NCI-H1105 (cell line): ENCODE measurements at places on chromosomes 2 and 18.

GRCh38 chr2:72971036-72971435, 53.7 kb downstream of the EMX1 start:
- DNase-seq = no peak

GRCh38 chr2:171512683-171513195, 9.5 kb upstream of the CYBRD1 start:
- no peak for DNase-seq

- DNase-seq = no peak
These were observed 61.8 kb upstream of the CDC42EP3 start for GRCh38 chr2:37733251-37733650.

DNA sequence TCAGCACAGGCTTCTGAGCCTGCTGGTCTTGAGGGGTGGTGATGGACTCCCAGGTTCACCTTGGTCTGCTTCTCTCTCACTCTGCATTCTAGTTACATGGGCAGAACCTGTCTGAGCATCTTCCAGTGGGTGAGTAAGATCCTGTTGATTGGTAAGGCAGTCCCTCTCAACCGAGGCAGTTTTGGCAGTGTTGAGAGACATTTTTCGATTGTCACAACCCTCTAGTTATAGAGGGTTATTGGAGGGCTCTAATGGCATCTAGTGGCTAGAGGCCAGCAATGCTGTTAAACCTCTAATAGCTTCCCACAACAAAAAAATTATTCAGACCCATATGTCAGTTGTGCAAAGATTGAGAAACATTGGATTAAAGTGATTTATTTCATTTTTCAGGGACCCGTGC, 9.3 kb upstream of the MGAT5 start:
- no peak for DNase-seq

- DNase-seq = no peak
These were observed 14.9 kb upstream of the KLF11 start for GRCh38 chr2:10028407-10028987.

DNA sequence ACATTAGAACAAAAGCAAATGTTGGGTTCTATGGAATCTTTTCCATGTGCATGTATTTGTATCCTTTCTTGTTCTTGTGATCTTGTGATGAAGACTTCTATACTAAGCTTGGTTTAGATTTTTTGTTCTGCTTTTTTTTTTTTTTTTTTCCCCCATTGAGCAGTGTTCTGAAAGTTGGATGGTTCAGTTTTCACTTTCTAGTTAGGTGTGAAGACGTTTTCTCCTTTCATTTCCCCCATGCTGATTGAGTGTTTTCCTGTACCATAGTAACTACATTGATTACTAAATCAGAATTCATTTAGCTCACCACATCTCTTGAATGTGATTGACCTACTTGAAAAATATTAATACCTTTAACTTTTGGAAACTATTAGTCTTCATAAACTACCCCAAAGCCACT, 34.1 kb downstream of the NOP58 start:
- no peak for DNase-seq

DNA sequence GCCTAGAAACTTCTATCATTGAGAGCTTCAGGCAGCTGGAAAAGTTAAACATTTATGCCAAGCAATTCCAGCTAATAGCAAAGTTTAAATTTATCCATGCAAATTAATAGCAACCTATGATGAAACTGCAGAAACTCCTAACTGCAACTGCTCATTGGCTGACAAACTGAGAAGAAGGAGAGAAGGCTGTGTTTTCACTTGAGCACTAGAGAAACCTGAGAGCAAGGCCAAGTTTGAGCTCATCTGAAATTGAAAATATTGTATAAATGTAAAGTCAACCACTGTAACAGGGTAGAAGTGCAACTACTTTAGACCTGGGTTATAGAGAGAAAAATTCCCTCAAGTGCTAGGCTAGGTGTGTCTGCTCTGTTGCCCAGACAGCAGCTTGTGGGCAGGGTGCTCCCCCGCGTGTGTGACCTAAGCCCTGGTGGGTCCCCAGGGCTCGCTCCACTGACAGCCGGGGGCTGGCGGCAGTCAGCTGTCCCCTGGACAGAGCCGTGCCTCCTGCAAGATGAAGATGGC, 50.2 kb downstream of the CABYR start:
- no peak for DNase-seq

DNA sequence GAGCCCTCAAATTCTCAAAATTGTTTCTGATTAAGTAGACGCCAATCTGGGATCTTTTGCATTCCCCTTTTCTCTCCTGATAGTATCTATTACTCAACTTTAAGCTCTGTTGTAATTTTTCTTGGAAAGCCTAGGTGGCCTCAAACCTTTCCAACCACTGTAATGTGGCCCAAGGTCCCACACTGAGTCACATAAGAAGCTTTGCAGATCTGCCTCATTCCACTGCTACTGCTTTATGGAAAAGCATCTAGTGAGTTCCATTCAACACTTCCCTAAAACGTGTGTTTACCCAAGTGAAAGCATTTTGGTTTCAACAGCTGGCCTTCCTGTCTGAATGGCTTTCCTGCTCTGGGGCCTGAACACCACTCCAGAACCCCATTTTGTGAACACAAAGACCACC, 493.6 kb upstream of the SPHKAP start:
- no peak for DNase-seq

- no peak for DNase-seq
These were observed 564.9 kb downstream of the CNTNAP5 start for GRCh38 chr2:124589971-124590370.

- DNase-seq = no peak
These were observed 88.7 kb upstream of the ATL2 start for GRCh38 chr2:38465789-38466127.

- no peak for DNase-seq
These were observed 22.6 kb downstream of the ST3GAL5 start for GRCh38 chr2:85866165-85866659.

GRCh38 chr18:62663731-62664336, 51.5 kb upstream of the PHLPP1 start:
- no peak for DNase-seq

DNA sequence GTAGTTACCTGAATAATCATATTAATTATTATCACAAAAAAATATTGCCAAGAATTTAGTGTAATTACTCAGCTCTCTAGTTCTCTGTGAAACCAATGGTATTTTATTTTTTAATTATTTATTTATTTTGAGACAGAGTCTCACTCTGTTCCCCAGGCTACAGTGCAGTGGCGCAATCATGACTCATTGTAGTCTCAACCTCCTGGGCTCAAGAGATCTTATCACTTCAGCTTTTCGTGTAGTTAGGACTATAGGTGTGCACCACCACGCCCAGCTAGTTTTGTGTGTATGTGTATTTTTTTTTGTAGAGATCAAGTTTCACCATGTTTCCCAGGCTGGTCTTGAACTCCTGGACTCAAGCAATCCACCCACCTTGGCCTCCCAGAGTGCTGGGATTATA, 440.4 kb upstream of the CDH20 start:
- DNase-seq = no peak

DNA sequence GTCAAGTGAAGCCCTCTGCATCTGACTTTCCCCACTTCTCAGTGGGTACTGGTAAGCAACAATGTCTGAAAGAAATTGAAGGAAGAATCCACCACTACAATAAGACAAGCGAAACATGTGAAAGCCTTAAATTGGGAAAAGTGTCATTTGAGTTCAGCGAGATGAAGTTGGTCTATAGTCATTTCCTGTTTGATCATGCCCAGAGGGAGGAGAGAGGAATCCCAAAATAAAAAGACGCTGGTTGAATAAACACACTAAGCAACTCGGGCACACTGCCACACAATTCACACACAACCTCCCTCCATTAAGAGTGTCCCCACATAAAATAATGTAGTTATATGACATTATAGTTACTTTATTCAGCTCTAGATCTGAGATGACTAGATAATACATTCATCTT, 166.1 kb downstream of the CBLN2 start:
- no peak for DNase-seq

GRCh38 chr2:226638576-226638975, 161.0 kb downstream of the IRS1 start:
- DNase-seq = no peak

GRCh38 chr2:86518481-86518880, 44.8 kb downstream of the CHMP3 start:
- no peak for DNase-seq

DNA sequence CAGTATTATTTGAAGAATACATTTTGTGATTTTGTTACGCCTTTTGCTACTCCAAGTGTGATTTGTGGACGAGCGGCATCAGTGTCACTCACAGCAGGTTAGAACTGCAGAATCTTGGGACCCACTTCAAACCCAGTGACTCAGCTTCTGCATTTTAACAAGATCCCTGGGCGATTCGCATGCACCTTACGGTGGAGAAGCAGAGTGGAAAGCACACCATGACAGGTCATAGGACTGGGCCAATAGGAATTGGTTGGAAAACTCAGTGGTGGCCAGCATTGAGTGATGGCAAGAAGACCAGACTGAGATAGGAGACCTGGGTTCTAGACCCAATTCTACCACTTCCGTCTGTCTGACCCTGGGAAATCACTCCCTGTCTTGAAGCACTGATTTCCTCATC, 26.3 kb downstream of the CTLA4 start:
- no peak for DNase-seq

DNA sequence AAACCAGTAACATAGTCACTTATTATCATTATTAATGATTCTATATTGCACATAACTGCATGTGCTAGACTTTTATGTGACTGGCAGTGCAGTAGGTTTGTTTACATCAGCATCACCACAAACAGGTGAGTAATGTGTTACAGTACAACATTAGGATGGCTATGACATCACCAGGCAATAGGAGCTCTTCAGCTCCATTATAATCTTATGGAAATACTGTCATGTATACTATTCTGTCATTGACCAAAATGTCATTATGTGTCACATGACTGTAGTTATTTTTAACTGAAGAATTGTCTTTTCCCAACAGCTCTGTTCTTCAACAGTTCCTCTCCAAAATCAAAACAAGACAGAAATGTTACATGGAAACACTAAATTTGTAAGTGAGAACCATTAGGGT, 96.3 kb downstream of the C18orf54 start:
- DNase-seq = no peak

GRCh38 chr2:74878551-74878950, 44.6 kb downstream of the HK2 start:
- no peak for DNase-seq

DNA sequence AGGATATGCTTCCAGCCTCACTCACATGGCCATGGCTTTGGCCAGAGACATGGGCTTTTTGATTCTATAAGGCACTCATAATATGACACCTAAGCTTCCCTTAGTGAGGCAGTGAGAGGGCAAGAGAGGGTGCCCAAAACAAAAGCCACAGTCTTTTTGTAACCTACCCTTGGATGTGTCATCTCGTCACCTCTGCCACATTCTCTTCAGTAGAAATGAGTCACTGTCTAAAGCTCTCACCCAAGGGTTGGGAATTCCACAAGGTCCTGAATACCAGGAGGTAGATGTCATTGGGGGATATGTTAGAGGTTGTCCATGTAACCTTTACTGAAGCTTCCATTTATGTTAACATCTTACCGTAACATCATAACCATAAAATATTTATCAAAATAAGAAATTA, 108.4 kb downstream of the ALMS1 start:
- no peak for DNase-seq

DNA sequence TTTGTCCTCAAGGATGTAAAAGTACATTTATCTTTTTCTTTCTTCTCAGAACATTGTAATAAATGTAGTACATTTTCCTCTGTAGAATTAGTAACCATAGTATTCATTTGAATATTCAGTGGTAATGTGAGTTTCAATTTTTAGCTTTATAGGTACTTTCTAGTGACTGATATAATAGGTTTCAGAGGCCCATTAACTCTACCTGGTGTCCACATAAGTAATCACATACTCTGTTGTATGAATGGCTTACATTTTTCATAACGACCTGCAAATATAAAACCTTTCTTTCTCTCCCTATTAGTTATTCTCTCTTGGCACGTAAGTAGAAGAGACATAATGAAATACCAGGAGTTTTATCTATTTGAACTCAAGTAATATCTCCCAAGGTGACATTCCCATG, 1017.6 kb downstream of the DPP10 start:
- DNase-seq = no peak

- no peak for DNase-seq
These were observed 21.9 kb downstream of the METTL8 start for GRCh38 chr2:171411791-171412483.

- DNase-seq = no peak
These were observed 28.8 kb downstream of the NEMP2 start for GRCh38 chr2:190505696-190506095.

DNA sequence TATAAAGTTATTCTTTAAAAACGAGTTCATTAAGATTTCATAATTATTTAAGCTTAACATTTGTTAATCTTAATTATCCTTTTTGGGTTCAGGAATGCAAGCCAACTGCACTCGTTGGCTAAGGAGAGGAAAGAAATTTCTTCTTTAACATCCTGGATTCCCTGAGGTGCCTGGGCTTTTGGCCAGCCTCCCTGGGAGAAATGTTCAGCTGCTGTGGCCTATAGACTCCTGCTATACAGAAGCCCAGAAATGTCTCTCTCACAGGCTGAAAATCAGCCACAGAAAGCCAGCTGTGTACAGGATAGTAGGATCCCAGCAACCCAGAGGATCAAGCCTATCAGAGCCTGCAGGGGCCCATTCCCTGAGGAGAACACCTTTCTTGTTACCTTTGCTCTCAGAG, 430.3 kb downstream of the XIRP2 start:
- no peak for DNase-seq

GRCh38 chr2:186641807-186642321, 52.0 kb upstream of the FAM171B start:
- peak; percentile 40 for DNase-seq

DNA sequence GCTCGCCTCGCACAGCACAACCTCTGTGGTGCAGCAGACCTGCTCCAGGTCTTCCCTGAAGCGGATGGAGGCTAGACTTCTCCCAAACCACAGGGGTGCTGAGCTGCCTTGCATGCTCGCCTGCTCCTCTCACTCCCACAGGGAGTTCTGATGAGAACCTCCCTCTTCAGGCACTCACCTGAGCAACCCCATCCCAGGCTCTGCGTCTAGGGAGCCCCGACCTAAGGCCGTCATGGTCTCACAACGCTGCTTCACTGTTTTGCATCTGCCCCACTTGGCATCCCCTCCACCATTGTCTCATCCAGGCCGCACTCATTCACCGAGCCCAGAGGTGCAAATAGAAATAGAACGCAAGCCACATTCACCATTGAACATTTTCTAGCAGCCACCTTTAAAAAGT, 24.6 kb upstream of the MC5R start:
- no peak for DNase-seq

- no peak for DNase-seq
These were observed at the start of gene ZEB2 for GRCh38 chr2:144519934-144520731. ZEB2 (minus strand) TSS chr2:144520119; CDS start chr2:144517350, 2,769 bp downstream.

DNA sequence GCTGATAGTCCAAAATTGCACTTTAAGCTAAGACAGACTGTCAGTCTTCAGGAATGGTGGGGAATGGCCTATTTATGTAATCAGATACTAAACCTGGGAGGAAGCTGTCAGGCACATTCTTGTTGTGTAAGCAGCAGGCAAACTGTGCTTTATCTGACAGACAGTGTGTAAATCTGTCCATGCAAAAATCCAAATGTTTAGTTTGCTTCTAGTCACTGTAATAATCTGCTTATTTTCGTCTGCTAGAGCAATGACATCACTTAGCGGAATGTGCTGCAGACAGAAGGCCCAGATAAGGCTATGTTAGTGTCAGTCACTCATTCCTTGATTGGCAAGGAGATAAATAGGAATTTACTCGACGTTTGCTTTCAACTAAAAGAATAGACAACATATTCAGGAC, 263.5 kb downstream of the ZNF407 start:
- DNase-seq = no peak

GRCh38 chr2:192010073-192010472, 163.2 kb upstream of the CAVIN2 start:
- no peak for DNase-seq
